ENCODE measurements at places on chromosomes 5 and 9.

- DNase-seq: no peak
Observed at GRCh38 chr5:6872441-6873160, 159.4 kb downstream of the TENT4A start.

DNA sequence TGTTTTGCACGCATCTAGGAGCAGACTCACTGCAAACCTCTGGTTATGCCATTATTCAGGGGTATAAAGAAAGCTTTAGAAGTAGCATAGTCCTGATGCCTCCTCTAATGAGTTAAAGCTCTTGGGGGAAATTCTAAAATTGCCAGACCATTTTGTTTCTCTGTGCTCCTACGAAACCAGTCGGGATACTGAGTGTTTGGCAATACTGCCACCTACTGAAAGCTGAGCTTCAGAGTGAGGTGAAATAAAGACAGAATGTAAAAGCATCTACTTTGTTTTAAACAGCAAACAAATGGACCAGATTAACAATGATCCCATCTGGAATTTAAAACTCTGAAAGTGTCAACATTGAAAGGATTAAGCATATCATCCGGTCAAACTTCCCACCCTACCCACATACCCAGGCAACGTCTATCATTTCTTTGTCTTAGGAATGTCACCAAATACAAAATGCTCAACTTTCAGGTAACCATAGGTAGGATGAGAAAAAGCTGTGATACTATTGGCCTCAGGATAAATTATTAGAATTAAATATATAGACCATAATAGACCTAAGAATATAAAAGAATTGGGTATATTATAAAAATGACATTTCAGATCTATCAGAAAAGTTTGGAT lies 77.8 kb upstream of the SHISAL2B start:
- DNase-seq: no peak

- DNase-seq: no peak
Observed at GRCh38 chr9:123401879-123402513, 46.0 kb downstream of the CRB2 start.

DNA sequence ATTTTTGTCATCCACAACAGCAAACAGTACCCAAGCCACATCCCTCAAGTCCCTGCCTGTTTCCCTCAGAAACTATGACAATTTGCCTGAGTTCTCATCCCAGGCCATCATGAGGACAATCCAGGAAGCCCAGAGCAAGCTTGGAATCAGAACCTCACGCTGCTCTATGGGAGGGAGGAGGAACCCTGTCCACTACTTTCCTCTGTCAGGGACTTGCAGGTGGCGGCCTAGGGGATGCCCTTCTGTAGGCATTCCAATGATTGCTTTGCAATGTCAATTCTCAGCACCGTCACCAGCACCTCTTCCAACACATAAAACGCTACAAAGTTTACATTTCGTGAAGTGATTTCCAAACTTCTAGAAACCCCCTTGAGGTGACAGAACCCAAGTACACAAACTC lies 170.4 kb upstream of the FSTL4 start:
- no peak for DNase-seq

GRCh38 chr9:34899535-34900158 lies 58.4 kb upstream of the PHF24 start:
- peak; percentile 89 for DNase-seq

DNA sequence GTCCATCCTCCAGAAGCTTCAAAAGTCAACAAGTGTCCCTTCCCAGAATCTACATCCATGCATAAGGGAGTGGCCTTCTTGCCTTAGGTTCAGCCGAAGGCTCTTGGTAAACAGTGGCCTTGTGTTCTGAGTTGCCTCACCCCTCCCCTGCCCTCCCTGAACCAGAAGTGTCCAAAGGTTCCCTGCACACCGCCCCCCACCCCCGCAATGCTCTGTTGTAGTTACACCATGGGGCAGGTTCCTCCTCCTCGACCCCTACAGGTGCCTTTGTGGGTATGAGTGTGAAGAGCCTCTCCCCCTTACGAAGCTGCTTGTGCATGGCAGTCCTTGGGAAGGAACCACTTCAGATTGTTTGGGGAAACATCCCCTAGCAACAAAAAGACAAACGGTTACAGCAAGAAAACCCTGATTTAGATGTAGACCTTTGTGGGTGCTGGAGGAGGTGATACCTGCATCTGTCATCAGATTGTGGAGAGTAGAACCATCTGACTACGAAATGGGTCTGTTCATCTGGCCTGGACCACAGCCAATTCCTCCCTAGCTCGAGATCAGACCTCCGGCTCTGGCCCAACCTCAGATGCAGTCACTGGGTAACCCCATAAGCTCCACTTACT lies 7.1 kb downstream of the SPACA9 start:
- no peak for DNase-seq

DNA sequence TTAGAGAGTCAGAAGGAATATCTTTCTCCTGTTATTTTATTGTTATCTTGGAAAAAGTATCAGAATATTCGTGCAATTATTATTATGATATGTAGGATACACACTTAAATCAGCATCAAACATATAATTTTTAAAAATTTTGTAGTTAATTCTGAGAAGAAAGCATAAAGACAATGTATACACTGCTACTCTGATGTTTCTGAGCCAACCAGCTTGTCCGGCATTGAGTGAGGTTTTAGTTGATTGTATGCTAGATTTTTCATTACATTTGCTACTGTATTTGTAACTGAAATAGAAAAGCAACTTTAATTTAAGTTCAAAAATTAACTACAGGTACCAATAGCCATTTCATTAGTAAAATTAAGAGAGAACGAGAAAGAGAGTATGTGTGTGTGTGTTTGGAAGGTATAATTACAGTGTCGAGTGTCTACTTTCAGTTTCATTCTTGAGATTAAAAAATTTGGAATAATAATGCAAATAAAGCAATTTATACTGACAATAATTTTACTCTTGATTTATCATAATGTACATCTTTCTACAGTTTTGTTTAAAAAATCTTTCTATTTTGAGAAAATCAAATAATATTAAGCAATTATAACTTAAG lies 160.4 kb upstream of the CDH12 start:
- no peak for DNase-seq

GRCh38 chr5:121144764-121145163 lies 680.7 kb downstream of the PRR16 start:
- DNase-seq: no peak

DNA sequence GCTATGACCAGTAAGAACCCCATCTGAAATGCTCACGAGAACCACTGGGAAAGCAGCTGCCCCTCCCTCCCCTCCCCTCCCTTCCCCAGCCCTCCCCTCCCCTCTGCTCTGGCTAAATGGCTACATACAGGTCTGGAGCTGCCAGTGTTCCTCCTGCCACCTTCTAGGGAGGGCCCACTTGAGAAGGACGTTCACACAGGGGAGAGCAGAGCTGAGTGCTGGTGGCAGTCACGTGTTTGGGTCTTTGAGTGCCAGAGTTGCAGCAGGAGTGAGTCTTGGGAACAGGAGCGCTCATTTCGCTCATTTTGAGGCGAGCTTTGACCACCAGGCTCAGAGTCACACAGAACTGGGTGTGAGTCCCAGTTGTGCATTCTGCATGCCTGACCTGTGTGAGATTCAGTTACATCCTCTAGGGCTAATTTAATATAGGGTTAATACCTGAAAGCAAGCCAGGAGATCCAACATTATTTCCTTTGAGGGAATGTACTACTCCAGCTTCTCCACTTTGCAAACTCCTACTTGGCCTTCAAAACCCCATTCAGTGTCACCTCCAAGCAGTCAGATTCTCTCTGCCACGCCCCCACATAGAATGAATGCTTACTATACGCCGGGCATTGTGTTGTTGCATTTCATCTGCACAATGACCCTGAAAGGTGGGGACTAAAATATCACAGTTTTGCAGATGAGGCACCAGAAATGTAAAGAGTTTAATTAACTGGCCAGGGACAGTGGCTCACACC lies 25.1 kb downstream of the CPLX2 start:
- DNase-seq: no peak

DNA sequence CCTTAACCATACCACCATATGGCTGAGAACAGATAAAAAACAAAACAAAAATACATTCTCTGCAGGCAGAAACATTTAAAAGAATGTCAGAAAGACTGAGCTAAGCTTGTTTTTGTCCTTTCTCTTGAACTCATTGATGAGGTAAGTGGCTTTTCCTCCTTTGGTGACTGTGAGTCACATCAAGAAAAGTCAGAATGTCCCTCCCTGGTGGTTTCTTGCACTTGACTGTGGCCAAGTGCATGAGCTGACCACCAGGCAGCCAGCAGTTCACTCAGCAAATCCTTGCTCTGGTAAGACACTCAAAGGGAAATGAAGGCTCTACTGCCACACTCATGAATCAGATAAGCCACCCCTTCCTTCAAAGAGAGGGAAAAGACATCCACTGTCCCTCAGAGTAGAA lies 970.9 kb downstream of the TAF11L14 start:
- DNase-seq: no peak

DNA sequence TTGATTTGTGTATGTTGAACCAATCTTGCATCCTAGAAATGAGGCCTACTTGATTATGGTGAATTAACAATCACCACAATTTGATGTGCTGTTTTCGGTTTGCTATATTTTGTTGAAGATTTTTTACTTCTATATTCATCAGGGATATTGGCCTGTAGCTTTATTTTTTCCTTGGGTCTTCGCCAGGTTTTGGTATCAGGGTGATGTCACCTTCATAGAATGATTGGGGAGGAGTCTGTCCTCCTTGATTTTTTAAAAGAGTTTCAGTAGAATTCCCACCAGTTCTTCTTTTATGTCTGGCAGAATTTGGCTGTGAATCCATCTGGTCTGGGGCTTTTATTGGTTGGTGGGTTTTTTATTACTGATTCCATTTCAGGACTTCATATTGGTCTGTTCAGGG lies 115.2 kb downstream of the CPLANE1 start:
- DNase-seq: no peak

- no peak for DNase-seq
Observed at GRCh38 chr5:79971156-79971555, 19.9 kb downstream of the MTX3 start.

- no peak for DNase-seq
Observed at GRCh38 chr5:77599679-77600078, 38.8 kb downstream of the OTP start.

DNA sequence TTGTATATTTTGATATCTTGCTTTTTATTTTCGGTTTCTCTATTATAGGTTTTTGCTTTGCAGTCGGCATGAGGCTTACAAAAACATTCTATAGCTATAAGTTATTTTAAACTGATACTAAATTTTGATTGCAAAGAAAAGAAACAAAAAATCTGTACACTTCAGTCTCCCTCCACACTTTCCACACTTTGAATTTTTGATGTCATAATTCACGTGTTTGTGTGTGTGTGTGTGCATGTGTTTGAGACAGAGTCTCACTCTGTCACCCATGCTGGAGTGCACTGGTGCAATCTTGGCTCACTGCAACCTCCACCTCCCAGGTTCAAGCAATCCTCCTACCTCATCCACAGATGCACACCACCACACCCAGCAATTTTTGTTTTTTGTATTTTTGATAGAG lies 124.9 kb downstream of the MRPS30 start:
- DNase-seq: no peak

DNA sequence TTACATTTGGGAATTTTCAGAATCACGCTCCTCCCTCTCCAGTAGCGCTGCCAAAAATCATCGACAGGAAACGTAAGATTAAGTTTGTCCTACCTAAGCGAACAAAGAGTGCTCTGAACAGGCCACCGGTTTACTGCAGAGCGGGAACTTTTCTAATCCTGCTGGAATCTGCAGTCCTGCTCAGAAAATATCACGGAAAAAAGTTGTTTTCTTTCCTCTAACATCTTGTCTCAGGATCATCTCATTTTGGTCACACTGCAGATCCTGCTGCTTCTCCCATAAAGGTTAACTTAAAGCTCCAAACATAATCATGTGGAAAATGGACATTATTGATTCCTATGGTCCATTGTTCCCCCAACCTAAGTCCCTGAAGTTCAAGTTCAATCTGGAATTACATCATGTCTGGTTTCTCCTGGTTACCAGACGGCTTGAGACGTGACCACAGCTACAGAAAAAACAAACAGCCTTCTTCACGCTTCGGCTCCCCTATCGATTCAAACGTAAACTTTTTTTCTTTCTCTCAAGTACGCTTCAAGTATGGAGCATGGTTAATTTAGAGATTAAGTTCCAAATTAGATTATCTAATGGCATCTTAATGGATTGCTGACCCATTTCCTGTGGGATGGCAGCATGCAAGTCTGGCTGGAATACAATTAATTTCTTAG lies 217.6 kb downstream of the NFIB start:
- no peak for DNase-seq

GRCh38 chr5:89069591-89069990 lies 186.6 kb upstream of the MEF2C start:
- DNase-seq: no peak

DNA sequence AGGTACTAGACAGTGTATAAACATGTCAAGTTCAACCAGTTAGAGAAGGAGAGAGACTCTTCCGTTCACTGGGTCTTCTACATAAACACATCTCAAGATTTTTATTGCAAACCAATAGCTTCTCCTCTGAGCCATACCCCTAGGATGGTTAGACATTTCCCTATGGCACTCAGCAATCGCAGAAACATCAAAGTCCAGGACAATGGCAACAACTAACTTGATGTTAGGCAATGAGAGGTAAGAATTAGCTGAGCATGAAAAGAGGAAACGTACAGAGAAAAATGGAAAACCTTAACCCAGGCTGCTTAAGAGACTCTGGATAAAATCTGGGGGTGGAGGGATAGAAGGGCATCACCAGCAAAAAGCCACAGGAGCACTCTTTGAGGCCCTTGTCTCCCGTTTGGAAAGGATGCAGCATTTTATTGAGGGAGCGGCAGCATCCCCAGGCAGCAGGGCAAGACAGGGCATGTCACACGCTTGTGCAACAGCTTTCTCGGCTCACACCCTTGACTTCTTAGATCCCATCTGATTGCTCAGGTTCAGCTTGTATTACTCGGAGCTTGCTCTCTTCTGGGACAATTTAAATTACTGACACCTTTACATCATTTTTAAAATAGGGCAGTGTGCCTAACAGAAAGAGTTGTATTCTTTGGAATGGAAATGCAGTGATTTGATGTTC lies 8.6 kb upstream of the PSAT1 start:
- no peak for DNase-seq

DNA sequence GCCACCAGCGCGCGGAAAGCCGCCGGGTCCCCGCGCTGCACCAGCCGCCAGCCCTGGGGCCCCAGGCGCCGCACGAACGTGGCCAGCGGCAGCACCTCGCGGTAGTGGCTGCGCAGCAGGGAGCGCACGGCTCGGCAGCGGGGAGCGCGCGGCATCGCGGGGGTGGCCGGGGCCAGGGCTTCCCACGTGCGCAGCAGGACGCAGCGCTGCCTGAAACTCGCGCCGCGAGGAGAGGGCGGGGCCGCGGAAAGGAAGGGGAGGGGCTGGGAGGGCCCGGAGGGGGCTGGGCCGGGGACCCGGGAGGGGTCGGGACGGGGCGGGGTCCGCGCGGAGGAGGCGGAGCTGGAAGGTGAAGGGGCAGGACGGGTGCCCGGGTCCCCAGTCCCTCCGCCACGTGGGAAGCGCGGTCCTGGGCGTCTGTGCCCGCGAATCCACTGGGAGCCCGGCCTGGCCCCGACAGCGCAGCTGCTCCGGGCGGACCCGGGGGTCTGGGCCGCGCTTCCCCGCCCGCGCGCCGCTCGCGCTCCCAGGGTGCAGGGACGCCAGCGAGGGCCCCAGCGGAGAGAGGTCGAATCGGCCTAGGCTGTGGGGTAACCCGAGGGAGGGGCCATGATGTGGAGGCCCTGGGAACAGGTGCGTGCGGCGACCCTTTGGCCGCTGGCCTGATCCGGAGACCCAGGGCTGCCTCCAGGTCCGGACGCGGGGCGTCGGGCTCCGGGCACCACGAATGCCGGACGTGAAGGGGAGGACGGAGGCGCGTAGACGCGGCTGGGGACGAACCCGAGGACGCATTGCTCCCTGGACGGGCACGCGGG lies at the start of gene TERT:
Gene TERT, minus strand, starts transcription at position 234 of the 815 bp plus-strand sequence. Its CDS starts 79 bp downstream, at position 155.
- DNase-seq: peak; percentile 33
